ENCODE measurements at places on chromosomes 5 and 9.

- no peak for DNase-seq
Measured at GRCh38 chr5:154493274-154493673, 15.2 kb upstream of the HAND1 start.

GRCh38 chr5:38806775-38807258, 39.0 kb upstream of the OSMR start:
- no peak for DNase-seq

DNA sequence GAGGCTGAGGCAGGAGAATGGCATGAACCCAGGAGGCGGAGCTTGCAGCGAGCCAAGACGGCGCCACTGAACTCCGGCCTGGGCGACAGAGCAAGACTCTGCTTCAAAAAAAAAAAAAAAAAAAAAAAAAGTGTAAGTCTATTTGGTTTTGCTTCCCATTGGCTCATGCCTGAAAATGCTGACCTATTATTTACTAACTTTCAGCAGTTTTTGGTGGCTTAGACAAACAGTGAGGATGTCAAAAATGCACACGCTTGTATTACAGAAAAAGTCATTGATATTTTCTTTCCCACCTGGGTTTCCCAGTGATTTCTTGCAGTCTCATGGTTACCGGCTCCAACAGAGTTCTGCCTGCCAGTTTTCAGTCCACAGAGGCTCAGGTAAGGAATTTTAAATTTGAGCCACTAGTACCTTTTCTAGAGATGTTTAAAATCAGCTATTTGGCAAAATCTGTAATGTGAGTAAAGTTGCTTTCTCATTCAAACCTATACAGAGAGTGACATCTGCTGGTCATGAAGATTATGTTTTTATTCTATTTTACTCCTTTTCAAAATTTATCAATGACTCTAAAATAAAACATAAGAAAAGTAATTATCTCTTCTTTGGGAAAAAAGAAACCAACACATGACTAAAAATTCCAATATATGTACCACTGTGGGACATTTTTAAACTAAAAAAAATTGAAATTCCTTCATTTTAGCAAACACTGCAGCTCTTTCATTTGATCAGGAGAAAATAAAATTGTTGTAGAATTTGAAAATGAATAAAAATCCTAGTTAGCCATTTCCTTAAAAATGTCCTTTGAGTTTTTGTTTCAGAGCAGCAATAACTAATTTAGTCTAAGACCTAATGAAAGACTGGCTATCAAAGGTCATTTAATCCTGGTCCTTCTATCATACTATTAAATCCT, 8.8 kb downstream of the FAM200C start:
- DNase-seq: no peak

DNA sequence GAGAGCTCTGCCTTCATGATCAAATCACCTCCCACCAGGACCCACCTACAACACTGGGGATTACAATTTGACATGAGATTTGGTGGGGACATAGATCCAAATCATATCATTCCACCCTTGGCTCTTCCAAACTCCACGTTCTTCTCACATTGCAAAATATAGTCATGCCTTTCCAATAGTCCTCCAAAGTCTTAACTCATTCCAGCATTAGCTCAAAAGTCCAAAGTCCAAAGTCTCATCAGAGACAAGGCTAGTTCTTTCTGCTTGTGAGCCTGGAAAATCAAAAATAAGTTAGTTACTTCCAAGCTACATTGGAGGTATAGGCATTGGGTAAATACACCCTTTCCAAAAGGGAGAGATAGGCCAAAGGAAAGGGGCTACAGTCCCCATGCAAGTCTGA, 186.9 kb upstream of the PAPPA start:
- DNase-seq: no peak

GRCh38 chr9:95815133-95815532, 60.4 kb upstream of the ERCC6L2 start:
- no peak for DNase-seq

DNA sequence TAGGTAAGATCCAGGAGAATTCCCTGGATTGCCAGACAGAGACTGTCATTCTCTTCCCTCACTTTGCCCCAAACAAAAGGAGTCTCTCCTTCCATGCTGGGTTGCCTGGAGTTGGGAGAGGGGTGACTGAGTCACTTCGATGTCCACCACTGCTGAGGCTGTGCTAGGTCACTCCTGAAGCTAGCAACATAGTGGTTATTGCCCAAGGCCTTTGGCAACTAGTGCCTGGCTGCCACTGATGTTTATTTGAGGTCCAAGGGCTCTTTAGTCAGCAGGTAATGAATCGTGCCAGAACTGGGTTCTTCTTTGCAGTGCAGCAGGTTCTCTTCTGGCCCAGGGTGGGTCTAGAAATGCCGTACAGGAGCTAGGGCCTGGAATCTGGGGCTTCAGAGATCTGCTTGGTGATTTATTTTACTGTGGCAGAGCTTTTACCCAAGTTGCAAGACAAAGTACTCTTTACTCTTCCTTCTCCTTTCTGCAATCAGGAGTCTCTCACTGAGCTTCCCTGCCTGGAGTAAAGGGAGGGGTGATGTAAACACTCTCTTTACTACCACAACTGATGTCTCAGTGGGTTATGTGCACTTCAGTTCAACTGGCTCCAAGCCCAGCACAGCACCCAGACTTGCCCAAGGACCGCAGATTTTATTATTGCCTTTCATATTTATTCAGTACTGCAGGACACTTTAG, 155.7 kb upstream of the SH3GL2 start:
- DNase-seq: no peak

DNA sequence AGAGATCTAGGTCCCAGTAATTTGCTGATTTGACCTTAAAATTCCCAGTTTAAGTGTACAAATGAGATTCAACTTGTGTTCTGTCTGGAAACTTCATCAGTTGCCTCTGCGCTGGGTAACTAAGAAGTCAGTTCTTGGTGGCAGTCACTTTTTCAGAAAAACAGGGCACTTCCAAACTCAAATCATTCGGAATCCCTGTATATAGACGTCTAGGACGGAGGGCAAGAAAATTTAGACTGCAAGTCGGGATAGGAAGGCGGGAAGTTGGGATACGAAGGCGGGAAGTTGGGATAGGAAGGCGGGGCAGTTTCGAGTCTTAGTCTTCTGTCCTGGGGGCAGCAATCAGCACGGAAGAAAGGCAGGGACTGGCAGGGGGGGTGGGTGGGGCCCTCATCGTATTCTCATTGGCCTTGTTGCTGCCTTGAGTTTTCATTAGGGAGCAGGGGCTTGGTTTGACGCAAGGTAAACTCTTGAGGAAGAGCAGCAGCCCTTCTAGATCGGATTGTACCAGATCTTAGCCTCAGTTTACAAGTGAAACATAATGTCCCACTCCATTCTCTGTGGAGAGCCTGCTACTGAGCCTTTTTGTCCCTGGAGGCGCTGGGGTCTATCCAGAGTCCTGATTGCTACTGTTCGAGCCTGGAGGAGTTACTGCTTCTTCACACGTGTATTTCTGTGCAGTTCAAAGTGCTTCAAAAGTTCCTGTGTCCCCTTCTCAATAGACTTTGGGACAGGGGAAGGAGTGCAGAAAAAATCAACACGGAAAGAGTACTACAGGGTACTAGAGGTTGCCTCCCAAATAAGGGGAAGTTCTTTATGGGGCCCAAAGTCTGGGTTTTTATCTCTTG, 2.7 kb upstream of the PURA start:
- no peak for DNase-seq

DNA sequence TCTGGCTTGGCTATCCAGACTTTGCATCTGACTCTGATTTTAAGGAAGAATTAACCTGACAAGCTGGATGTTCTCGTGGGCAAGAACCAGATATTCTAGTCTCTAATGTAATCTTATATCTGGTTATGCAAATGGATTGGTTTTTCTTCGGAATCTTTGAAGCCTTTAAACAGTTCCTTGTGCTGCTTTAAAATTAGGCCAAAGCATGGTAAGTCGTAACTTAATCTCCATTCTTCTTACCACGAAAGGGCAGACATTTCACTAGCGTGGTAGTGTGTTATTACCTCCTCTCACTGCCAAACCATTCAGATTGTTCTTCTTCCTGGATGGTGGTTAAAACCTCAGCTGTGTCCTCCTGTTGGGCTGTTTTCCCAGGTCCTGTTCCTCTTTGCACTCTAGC, 34.1 kb upstream of the TTC23L start:
- DNase-seq: no peak

GRCh38 chr9:37618817-37619216, 26.4 kb upstream of the TOMM5 start:
- DNase-seq: no peak

DNA sequence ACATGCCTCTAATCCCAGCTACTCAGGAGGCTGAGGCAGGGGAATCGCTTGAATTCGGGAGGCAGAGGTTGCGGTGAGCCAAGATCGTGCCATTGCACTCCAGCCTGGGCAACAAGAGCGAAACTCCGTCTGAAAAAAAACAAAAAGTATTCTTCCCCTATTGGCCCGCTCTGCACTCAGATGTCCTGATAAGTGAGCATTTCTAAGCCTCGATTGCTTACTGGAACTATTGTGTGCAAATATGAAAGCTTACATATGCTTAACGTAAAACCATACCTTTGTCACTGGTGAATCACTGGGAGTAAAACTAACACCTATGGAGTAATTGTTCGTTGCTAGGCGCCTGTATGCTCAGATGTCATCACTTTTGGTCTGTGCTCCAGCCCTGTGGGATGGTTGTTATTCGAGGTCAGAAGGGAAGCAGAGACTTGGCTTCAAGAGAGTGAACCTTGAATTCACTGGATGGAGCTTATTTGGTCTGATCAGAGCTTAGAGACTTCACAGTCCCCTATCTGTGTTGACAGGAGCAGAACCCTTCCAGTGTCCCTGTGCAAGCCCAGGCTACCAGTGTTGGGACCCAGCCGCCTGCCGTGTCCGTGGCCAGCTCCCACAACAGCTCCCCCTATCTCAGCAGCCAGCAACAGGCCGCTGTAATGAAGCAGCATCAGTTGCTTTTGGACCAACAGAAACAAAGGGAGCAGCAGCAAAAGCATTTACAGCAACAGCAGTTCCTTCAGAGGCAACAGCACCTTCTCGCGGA, 25.3 kb upstream of the LTC4S start:
- DNase-seq: no peak

- DNase-seq: no peak
Measured at GRCh38 chr9:117825609-117826347, 121.6 kb downstream of the TLR4 start.

DNA sequence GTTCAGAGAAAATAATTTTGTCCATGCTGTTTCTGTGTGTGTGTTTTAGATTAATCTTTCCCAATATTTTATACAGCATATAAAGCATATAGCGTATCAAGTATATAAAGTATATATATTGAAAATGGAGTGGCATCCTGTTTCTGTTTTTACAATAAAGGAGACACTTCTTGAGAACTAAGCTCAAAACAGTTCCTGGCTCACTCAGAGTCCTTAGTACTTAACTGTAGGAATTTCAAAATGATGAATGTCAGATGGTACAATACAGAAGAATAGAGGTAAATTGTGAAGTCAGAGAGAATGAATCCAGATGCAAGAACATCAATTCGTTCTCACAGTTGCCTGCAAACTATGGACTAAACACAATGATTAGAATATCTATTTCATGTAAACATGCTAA, 68.7 kb upstream of the TAS2R1 start:
- DNase-seq: no peak

DNA sequence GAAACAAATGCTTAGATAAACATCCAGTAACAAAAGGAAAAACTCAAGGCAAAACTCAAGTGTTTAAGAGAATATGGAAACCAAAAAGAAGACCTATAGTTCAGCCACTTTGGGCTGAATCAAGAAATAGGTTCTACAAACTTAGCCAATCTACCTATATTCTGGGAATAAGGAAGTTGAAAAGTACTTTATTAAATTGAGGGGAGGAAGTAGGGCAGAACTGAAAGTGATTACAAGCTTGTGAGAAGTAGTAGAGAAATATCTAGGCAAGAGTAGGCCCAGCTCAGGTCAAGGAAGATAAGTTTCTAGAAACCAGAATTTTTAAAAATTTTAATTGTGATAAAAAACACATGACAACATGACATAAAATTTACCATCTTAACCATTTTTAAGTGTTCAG, 384.8 kb upstream of the PCSK5 start:
- no peak for DNase-seq

DNA sequence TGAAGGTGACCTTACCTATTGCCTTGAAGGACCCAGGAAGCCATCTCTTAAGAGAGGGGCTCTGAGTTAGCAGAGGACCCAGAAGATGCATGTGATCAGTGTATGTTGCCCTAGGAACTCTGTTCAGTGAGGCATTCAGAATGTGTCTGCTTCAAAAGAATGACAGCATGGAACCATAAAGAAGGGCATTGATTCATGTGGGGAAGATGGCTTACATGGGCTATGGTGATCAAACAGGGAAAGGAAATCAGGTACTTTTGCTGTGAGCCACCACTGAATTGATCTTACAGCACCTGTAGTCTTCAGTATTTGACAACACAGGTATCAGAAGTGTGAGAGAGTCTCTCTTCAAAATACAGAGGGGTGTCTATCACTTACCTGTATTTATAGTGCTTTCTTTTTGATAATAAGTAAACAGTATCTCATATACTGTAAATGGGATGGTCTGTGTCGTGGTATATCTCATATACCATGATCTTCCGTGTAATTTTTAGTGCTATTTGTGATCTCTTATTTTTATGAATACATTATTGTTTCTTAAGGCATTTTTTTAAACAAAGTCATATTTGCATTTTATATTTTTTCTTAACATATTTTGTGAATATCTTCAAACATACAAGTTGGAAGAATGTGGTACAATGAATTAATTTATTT, 57.0 kb downstream of the FOCAD start:
- DNase-seq: no peak

GRCh38 chr5:96026406-96027041, 64.9 kb upstream of the ELL2 start:
- DNase-seq: no peak

DNA sequence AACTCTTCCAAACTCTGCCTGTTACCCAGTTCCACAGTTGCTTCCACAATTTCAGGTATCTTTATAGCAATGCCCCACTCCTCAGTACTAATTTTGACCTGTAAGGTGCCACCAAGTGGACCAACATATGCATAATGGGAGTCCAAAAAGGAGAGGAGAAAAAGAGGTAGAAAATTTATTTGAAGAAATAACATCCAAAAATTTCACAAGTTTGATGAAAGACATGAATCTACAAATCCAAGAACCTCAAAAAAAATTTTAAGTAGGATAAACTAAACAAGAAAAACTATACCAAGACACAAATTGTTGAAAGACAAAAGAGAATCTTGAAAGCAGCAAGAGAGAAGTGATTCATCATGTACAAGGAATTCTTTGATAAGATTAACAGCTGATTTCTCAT, 79.8 kb downstream of the BARX1 start:
- no peak for DNase-seq

DNA sequence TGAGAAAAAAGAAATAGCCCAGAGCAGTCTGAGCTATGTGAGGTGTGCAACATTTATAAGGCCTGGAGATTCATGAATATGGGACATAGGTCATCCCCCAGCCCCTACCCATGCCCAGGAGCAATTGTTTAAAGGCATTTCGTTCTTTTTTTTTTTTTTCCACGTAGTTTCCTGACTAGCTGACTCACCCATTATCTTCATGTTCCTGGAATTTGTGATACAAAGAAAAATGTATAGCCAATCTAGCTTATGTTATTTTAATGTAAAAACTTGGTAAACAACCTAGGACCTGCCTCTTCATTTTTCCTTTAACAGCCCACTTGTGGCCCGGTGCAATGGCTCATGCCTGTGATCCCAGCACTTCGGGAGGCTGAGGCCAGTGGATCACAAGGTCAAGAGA, 81.3 kb downstream of the OSTF1 start:
- DNase-seq: no peak

- DNase-seq: peak; percentile 69
Measured at GRCh38 chr5:137751869-137752491, 2.2 kb downstream of the HNRNPA0 start.

GRCh38 chr9:89690334-89690912, 85.6 kb downstream of the GADD45G start:
- no peak for DNase-seq
